Tongue (tissue), 3 donors: ENCODE measurements at places on chromosomes 16 and 17. TPM values are rescaled to one million over a fixed set of nuclear protein-coding genes. Genes with fewer than 3 reads are reported as not detected.

- peak; percentile 14 for DNase-seq
Measured at GRCh38 chr17:60311936-60312335, 80.0 kb downstream of the USP32 start.

TP53TG3F gene
- total RNA-seq = not detected

GRCh38 chr17:76993651-76994050 lies 125.4 kb downstream of the MGAT5B start:
- no peak for DNase-seq

GRCh38 chr17:81151278-81151677 lies 14.0 kb upstream of the PVALEF start:
- no peak for DNase-seq

SMARCD2 gene
- total RNA-seq = 69.4 TPM

DNA sequence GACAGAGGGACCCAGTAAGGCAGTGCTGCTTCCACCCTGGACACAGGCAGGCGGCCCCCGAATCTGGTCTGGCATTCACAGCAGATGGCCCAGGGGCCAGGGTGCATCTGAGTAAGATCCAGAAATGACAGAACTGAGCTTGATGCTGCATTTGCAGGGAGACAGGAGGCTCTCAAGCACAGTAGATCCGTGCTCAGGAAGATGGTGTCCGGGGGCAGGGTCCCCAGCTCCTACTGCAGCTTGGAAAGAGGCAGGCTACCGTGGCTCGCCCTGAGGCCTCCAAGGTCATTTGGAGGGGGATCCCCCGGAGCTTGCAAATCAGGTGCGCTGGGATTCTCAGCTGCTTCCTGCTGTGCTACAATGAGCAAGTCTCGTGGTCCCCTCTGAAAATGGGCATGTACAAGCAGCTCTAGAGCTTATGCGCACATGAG lies 2.2 kb downstream of the C16orf95 start:
- no peak for DNase-seq

GRCh38 chr17:55163408-55163807 lies 101.4 kb upstream of the HLF start:
- DNase-seq = no peak

GRCh38 chr17:7177191-7177953 lies 1.8 kb downstream of the ASGR1 start:
- peak; percentile 91 for DNase-seq

DNA sequence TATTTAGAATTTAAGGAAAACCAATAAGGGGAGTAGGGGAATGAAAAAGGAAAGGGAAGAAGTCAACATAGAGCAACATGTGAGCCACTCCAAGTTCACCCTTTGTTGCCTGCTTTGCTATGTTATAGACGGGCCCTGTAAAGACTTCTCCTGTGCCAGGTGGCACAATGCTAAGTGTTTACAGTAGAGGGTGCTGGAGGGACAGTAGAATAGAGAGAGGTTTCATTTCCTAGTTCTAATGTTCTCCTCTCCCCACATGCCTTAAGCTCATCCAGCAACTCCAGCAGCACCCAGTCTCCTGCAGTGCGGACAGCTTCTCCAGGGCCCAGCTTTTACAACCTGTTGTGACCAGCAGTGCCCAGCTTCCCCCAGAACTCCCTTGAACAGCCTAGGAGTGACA lies 468.0 kb downstream of the HS3ST3B1 start:
- no peak for DNase-seq

DNA sequence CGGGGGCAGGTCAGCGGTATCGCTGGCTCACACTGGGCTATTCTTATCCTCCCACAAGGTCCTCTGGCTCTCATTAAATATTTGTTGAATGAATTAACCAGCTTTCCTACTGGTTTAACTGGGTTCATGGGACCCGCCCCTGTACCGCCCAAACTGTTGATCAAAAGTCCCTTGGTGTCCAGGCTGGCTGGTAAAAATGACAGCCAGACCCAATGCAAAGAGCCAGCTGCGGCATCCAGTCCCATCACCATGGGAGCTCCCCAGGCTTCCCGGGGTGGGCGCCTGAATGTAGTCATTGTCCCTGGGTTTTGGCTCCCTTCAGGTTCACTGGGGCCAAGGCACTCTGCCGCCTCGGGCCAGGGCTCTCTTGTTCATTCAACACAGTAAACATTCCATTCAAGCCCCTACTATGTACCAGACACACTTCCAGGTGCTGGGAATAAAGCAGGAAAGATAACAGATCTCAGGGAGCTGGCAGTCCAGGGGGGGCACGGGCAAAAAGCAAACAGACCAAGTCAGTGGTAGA lies 11.7 kb upstream of the ATP2C2 start:
- no peak for DNase-seq

DNAH3 gene
- total RNA-seq = 1.7 TPM

DNA sequence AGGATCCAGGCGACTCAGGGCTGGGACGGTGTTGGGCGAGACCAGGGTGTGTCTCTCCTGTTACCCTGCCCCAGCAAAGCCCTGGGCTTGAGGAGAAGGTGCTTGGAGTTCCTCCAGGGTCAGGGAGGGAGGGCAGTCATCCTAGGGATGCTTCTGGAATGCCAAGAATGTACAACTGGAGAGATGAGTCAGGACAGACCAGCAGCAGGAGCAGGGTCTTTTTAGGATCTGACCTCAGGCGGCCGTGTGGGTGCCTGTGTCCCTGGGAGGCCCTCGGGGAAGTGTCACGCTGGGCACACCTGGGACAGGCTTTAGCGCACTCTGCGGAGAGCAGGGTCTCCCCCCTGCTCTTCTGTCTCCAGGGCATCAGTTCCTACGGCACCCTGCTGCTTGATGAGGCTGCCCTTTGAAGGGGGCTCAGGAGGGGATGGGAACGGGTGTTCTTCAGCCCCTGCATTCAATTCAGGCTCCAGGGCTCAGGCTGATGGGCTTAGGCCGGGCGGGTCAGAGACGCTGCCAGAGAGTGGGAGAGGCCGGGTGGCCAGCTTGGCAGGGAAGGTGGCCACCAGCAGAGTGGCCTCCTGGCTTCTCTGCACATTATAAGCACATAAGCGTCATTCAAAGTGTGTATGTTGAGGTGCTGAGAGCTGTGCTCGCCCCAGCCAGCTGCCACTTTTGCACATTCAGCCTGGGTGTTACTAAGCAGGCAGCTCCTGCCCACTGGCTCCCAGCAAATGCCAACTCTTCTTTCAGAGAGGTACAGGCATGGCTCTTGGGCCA lies 8.4 kb upstream of the MTSS2 start:
- DNase-seq = peak; percentile 70

WNT9B gene
- total RNA-seq = not detected

RIPOR1 gene
- total RNA-seq = 50.5 TPM

CDT1 gene
- total RNA-seq = 12.2 TPM

DNA sequence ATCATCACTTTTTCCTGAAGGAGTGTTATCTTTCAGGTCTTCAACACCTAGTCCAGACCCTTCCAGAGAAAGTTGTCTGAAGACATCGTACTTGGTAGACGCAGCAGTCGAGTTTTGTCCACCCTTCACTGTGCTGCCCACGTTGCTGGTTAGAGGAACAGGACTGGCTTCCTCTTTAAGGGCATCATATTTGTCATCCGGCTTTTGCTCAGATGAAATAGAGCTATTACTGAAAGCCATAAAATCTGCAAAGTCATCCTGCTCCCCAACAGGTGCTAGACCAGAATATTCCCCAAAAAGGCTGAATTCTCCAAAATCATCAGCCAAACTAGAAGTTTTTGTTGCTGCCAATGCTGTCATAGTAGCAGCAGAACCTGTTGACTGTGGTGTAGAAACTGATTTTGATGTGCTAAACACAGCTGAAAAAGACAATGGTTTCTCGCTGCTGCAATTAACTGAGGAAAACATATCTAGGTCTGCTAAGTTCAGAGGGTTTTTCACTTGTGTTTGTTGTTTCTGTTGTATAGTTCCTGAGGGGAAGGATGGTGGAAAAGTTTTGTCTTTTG lies 55.7 kb downstream of the SYNRG start:
- no peak for DNase-seq

GRCh38 chr16:48235058-48235555 lies 9.0 kb upstream of the LONP2 start:
- no peak for DNase-seq

DNA sequence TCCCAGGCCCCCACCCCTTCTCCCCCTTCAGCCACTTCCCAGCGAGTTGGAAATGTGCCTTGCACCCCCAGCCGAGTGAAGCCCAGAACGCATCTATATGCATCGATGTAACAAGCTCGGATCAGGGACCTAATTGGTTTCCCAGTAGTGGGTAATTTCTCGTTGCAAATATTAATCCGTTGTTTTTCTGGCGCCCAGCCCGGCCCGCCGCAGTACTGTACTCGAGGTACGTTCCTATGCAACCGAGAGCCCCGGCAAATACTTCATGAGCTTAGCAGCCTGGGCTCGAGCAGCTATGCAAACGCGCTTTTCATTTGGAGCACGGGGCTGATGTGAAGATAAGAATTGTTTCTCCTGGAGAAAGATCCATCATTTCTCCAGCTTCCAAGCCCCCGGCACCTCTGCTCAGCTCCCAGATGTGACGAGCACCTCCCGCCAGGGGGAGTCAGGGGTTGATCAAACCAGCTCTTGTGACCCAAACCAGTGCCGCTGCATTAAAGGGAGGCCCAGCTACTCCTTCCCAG lies 229.8 kb downstream of the KATNIP start:
- DNase-seq = peak; percentile 69

DNA sequence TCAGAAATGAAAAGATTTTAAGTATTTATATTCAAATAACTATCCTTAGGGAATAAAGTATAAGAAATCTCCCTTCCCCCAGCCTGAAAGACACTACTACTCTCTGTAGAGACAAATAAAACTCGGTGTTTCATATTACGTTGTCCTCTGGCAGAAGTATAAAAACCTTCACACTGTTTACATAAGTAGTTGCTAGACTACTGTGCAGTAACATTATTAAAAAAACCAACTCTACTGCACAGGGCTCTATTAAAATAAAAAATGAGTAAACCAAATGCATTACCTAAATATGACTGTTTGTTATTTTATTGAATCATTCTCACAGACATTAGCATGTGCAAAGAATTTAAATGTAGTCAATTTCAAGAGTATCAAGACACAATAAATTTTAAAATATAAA lies 67.4 kb downstream of the MED13 start:
- DNase-seq = peak; percentile 44

MFAP4 gene
- total RNA-seq = 77.4 TPM

DNA sequence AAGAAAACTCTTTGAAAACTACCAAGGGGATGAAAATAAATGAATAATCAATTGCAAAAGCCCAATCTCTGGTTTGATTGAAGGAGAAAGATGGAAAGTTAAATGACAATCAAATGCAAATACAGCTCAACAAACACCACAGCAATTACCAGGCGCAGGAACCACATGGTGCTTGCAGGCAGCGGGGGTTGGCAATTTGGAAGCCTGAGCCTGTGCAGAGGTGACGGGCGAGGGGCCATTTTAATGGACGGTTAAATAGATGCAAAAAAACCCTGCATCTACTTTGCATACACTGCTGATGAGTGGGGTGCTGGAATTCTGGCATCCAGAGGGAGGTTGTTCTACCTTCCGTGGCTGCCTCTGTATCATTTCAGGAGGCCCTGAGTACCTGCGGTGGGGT lies 4.8 kb upstream of the SEZ6 start:
- DNase-seq = no peak

GRCh38 chr17:40479754-40480480 lies 21.5 kb downstream of the TNS4 start:
- DNase-seq = no peak

DNA sequence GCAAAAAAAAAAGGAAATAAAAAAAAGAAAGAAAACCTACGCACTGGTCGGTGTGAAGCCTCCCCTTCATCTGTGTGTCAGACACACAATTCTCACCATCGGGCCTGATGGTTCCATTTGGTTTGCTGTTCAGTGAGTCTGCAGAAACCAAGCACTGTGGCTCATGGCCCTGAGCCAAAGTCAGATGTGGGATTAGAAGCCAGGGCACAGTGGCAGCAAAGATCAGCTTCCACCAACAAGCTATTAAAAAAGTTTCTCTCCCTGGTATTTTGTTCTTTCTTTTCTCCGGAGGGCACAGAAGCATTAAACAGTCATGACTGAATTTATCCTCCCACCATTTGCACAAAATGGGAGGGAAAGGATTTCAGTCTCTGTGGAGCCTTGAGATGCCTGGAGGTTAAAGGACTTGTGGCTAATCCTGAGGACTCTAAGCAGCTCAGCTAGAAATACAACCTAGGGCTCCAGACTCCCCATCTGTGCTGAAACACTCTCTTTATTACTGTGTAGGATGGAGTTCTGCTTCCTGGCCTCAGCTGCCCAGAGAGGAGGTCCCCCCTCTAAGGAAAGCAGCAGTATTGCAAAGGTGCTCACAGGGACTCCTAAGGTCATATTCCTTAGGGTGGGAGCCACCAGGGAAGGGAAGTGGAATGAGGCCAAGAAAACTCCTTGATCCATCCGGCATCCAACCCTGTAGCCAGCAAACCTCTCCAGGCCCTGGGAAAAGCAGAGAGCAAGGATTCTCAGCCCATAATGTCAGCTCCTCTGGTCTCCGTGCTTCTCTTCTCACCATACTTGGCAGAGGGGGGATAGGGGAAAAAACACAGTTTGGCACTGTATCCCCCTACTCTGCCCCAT lies 28.2 kb downstream of the SLC39A11 start:
- DNase-seq = peak; percentile 62

DNA sequence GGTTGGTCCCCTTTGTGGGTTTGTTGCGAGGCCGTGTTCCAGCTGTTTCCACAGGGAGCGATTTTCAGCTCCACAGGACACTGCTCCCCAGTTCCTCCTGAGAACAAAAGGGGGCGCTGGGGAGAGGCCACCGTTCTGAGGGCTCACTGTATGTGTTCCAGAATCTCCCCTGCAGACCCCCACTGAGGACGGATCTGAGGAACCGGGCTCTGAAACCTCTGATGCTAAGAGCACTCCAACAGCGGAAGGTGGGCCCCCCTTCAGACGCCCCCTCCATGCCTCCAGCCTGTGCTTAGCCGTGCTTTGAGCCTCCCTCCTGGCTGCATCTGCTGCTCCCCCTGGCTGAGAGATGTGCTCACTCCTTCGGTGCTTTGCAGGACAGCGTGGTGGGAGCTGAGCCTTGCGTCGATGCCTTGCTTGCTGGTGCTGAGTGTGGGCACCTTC lies 27.3 kb upstream of the STH start:
- DNase-seq = no peak

GRIN2A gene
- 0.82 TPM for total RNA-seq

- DNase-seq = peak; percentile 54
Measured at GRCh38 chr17:74631468-74632450, 8.2 kb upstream of the CD300E start.

ENO3 gene
- 4,089 TPM for total RNA-seq
